GDM1 (cell line): ENCODE measurements at places on chromosomes 7 and 10.

- DNase-seq, result no peak
Measured at GRCh38 chr10:48582970-48583369, 21.9 kb downstream of the ARHGAP22 start.

DNA sequence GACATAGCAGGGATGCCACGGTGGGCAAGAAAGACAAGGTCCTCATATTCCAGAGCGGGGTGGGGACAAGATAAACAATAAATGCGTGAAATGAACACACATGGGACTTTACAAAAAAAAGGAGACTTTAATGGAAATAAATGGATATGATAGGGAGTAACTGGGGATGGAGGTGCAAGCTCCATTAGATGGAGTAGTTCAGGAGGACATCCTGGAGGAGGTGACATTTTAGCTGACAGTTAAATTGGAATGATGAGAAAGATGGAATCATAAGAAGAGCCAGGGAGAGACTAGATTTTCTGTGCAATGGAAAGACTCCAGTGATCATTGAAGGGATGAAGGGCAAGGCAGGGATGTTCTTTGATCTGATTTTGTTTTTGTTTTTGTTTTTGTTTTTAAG is 83.6 kb upstream of the MYL10 start:
- DNase-seq, result no peak

GRCh38 chr10:37856881-37857286 is 526 bp downstream of the ZNF248 start:
- peak; percentile 17 for DNase-seq

- DNase-seq, result no peak
Measured at GRCh38 chr7:151608031-151608551, 88.4 kb upstream of the RHEB start.

GRCh38 chr10:88735661-88736060 is 24.2 kb upstream of the LIPN start:
- no peak for DNase-seq

- DNase-seq, result no peak
Measured at GRCh38 chr10:5810225-5810624, 3.0 kb downstream of the GDI2 start.

DNA sequence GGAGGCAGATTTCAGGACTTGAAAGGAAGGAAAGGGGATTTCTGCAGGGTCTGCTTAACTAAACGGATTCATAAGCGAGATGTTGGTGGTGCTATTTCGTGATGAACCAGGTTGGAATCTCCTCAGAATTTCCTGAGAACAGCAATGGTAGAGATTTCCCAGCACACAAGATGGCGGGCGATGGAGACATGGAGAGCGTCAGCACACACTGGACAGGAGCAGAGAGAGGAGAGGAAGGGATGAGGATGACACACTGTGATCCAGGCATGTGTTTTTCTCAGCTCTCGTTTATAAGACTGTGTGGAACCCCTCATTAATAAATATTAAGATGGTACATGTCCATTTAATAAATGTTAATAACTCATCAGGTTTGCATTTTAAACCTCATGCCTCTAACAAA is 43.9 kb upstream of the LYZL1 start:
- DNase-seq, result no peak

DNA sequence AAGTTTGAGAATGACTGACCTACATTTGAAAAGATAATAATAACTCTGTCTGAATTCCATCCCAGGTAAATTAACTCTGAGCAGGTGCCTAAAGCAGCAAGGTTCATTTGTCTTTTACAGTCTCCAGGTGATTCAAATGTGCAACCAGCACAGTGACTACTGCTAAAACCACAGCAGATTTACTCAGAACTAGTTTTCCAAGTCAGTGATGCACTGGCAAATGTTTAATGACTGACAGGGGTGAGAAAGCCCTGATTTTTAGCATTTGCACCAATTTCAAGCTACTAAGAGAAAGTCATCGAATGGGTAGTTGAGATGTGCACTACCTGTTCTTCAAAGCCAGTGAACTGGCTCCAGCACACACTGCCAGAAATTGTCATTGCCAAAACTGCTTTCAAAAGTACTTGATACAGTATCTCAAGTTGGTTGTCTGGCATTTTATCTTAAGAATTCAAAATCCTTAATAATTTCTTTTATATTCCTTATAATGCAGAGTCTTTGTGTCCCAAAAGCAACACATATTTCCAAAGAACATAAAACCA is 60.3 kb downstream of the ATOH7 start:
- DNase-seq, result no peak

GRCh38 chr7:150516956-150517745 is 2.5 kb downstream of the GIMAP7 start:
- no peak for DNase-seq

- peak; percentile 91 for DNase-seq
Measured at GRCh38 chr7:74658178-74659004, 873 bp downstream of the GTF2I start.

- DNase-seq, result no peak
Measured at GRCh38 chr7:74479066-74479781, 25.5 kb downstream of the GTF2IRD1 start.

- no peak for DNase-seq
Measured at GRCh38 chr10:120131183-120131582, 238.7 kb downstream of the SEC23IP start.

DNA sequence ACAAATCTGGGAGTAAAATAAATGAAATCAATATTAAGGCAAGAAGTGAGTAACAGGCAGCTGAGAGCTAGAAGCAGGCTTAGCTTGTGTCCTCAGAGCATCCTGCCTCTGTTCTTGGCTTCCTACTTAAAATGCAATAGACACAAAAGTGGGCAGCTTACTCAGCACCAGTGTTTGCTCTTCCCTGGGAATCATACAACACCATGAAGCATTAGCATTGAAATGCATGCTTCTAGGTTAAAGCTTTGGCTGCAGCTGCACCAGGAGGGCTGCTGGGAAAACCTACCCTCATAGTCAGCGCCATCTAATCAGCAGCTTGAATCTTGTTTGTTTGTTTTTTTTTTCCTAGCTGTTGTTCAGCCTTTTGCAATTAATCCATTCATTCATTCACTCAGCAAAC is 104.2 kb upstream of the VWC2 start:
- no peak for DNase-seq

DNA sequence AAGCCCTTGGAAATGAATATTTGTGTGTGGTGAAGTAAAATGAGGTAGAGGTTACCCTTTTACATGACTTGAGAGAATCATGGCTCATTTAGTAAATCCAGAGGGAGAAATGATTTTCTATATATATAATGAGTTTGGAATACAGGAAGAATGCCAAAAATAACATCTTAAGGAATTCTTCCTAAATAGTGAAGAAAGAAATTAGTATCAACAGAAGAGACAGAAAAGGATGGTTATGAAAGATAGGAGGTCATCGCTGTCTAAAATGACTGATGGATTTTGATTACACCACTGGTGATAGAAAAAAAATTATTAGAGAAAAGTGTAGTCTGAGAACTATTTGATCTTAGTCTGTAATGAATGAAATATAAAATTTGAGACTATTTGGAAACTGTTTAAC is 283.0 kb downstream of the ADK start:
- DNase-seq, result no peak

DNA sequence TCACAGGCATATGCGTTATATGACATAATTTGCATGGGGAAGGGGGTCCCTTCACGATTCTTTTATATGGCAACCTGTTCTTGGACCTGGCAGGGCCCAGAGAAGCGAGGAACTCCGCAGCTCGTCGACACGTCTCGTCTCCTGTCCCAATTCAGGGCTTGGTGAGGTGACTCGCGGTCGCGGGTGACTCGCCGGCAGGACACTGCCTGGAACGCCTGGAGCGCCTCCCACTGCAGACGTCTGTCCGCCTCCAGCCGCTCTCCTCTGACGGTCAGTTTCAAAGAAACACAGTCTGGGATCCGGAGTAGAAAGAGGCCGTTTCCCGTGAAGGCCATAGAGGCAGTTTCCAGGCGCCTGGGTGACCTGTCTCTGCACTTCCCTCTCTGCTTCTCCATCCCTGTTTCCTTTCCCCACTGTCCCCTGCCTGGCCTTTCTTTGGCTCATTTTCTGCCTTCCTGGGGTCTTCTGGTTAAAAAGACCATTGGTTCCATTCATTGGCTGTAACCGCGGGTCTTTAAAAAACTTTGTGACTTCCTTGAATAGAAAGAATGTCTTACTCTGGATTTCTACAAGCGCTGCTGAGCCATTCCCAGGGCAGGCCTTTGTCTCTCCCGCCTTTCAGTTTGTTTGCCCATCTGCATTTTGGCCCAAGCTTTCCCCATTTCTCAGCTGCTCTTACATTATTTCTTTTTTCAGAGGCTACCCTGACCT is 1.2 kb downstream of the UPP1 start:
- DNase-seq, result no peak

- DNase-seq, result no peak
Measured at GRCh38 chr10:98485959-98486358, 39.2 kb upstream of the HPS1 start.

- DNase-seq, result no peak
Measured at GRCh38 chr7:42735081-42735480, 176.8 kb downstream of the C7orf25 start.

DNA sequence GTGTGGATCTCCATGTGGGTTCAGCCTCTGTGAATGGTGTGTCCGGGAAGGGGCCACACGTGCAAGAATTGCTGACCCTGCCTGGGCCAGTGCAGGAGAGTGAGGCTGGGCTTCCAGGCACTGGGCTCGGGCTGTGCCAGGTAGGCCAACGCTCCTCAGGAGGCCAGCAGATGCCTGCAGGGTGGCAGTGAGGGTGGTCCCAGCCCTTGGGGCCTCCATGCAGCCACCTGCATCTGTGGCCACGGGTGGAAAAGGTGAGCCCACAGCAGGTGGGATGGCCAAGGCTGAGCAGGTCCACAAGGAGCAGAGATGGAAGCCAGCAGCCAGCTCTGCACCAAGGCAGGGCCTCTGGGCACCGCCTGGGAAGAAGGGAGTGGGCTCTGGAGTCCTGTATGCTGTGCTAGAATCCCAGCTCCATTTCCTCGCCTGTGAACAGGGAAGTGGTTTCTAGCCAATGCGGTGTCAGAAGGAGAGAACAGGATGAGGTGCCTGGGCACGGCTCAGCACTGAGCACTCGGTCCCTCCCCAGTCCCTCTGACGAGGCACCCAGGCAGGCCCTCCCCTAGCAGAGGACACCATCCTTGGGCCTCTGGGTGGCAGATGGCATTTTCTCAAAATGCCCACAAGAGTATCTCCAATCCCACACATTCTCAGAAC is 31.1 kb upstream of the RET start:
- DNase-seq, result no peak

GRCh38 chr7:111346219-111346618 is 216.1 kb downstream of the IMMP2L start:
- DNase-seq, result no peak

- DNase-seq, result no peak
Measured at GRCh38 chr7:71266912-71267311, 135.0 kb downstream of the GALNT17 start.

GRCh38 chr7:156094350-156095146 is 282.3 kb upstream of the SHH start:
- no peak for DNase-seq

- no peak for DNase-seq
Measured at GRCh38 chr7:112668561-112668960, 121.6 kb downstream of the TMEM168 start.

DNA sequence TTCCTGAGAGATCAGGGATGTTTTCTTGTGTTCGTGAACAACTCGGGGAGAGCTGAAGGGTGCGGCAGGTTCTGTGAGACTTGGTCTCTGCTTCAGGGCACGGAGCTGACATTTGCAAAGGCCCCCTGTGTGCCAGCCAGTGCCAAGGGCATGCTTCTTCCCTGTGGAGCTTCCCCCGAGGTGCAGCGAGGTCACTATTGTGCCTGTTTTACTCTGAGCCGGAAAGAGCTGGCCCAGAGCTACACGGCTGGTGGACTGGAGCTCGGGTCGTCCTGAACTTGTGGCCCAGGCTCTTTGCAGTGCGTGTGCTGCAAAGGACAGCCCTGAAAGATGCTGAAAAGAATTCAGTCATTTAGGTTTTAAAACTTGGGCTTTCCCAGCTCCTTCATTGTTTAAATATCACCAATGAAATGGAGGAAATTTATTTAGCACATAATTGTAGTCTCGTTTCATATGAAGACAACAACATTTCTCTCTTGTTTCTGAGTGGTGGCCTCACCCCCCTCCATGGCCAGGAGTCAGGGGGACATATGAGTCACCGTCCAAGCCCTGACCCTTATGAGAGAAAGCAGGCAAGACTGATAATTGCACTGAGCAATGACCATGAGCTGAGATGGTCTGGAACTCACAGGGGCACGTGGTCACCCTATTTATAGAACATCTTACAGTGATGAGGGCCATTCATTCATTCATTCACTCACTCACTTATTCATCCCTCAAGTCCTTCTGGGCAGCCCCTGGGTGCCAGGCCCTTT is 102.6 kb downstream of the PTPRE start:
- no peak for DNase-seq

DNA sequence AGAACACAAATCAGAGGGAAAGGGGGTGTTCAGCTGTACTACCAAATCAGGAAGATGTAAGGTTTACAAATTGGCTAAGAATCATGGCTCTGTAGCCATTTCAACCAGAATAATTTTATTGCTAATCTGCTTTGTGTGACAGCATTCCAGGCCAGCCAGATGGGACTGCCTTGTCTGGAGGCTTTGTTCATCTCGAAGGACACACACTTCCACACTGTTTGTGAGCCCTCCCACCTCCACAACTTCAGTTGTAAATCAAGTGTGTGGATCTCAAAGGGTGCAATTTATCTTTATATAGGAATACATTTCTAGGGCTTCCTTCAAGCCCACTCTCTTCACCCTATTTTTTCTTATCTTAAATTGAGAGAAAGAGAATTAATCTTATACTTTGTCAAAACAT is 6.9 kb upstream of the OIT3 start:
- no peak for DNase-seq
